T47D (cell line): ENCODE measurements at places on chromosomes 1 and 21.
A peak's percentile ranks its signal among the peaks of the same experiment; 100 is the strongest.

- DNase-seq, result no peak
These were observed 43.2 kb downstream of the SDCCAG8 start for GRCh38 chr1:243299069-243299468.

DNA sequence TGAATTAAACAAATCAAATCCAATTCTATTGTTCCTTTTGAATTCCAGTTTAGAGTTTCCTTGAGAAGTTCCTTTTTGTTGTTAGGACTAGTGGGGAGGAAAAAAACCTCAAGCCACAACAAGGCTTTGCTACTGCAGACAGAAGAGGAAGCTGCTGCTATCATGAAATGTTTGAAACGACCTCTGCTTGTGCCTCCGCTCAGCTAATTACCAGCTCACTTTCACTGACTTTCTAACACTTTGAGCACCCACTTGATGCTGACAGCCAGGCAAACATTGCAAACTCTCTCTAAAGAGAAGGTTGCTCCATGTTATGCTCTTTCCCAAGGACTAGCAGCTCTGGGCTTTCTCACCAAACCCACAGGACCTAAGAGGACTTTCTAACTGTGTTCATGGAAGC, 203.9 kb upstream of the PROX1 start:
- no peak for DNase-seq

- DNase-seq, result peak; percentile 62
These were observed 13.9 kb downstream of the SH3BP5L start for GRCh38 chr1:248811514-248812490.

DNA sequence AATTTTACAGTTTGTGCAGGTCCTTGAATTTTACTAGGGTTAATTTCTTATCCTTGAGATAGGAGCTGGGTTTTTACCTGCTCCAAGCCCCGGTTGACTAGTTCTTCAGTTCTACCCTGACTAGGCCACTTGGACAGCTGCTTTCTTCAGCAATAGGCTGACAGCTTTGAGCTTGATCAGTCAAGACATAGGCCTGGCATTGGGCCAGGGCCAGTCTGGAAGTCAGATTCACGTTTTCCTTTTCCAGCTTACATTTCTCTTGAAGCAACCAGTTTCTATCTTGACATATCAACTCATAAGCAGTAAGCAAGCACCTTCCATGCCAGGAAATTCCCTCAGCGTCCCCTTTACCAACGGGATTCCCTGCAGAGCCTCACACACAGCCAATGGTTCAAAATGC, 63.7 kb upstream of the AJAP1 start:
- no peak for DNase-seq

DNA sequence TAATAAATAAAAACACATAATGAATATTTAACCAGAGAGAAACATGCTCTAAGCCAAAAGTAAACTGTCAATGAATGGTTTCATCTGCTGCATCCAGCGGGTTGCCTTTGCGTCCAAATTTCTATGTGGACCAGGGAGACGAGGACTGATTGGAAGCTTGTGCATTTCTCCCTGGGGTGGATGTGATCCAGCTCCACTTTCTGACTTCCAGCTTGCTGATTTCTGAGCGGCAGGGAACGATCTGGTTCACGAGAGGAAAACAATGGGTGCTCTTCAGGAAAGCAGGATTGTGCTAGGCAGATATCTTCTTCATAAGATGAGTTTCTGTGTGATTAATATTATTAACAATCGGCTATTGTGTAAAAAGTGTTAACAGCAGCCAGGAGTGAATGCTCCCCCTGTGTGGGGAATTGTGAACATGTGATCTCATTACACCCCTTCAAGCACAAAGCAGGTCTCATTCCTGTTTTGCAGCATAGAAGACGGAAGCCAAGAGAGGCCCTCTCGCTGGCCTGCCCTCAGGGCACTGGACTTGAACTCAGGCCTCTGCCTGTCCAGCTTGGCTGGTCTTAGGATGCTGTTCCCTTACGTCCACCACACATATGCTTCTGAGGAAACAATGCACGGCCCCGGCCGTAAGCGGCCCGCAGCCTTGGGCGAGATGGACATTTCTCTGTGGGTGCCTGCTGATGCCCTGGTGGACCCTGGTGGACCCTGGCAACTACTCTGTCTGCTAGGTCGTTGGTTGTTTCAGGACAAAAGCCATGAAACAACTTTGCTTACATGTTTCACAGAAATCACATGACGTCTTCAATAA, 183.4 kb upstream of the C1orf174 start:
- no peak for DNase-seq

GRCh38 chr1:27487966-27488884, 1.7 kb downstream of the WASF2 start:
- DNase-seq, result peak; percentile 48

GRCh38 chr1:116725798-116726197, 28.4 kb upstream of the CD2 start:
- DNase-seq, result no peak

- DNase-seq, result no peak
These were observed 57.1 kb upstream of the COX20 start for GRCh38 chr1:244778344-244778743.

- no peak for DNase-seq
These were observed 7.2 kb upstream of the BCL10 start for GRCh38 chr1:85283475-85284199.

DNA sequence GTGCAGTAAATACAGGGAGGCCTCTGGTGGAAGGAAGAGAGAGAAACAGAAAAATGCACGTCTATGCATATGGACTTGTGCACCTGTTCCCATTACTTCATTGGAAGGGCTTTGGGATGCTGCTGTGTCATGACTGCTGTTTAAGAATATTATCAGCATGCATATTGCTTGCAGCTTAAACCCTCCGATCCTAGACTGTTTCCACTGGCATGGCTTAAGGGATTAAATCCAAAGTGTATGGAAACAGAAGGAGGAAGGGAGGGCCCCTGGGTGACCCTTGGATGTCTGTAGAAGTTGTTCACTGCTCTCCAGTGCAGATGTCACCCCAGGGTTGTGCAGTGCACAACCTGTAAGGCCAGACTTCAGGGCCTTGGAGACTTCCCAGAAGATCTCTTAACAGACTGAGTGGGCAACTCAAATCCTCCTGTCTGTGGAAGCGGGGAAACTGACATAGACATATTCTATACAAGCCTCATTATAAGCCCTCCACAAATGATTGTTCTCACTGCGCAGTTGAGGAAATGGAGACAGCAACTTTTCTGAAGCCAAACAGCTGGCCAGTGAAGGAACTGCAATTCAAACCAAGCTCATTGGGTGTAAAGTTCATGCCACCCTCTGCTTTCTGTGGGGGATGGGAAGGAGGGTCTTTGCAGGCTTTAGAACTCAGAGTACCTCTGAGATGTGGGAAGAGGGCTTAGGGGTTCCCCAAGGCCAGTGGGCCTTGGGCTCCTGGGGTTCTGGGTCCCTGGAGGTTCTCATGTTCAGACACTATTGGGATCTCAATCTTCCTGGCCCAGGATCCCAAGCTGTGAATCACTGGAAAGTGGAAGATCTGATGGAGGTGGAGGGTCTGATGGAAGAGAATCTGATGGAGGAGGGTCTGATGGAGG, 73.8 kb downstream of the UMODL1 start:
- DNase-seq, result no peak

DNA sequence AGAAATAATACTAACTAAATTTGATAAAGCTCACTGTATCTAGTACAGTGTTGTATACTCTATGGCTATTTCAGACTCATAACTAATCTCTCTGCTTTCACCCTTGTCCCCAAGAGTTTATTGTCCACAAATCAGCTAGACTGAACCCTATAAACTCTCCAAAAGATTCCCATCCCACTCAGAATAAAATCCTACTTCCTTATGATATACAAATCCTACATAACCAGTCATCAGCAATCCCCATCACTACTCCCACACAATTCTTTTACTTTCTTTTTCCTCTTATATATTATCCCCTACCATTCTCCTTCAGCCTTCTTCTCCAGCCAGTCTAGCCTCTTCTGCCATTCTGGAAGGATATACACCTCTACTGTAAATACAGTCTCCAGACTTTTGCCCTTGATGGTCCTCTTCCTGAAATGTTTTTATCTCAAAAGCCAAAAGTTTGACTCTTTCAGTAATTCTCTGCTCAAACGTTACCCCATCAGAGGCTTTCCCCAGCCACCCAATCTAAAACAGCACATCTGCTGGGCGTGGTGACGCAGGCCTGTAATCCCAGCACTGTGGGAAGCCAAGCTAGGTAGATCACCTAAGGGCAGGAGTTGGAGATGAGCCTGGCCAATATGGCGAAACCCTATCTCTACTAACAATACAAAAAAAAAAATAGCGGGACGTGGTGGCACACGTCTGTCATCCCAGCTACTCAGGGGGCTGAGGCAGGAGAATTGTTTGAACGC, 41.6 kb downstream of the ABL2 start:
- no peak for DNase-seq

DNA sequence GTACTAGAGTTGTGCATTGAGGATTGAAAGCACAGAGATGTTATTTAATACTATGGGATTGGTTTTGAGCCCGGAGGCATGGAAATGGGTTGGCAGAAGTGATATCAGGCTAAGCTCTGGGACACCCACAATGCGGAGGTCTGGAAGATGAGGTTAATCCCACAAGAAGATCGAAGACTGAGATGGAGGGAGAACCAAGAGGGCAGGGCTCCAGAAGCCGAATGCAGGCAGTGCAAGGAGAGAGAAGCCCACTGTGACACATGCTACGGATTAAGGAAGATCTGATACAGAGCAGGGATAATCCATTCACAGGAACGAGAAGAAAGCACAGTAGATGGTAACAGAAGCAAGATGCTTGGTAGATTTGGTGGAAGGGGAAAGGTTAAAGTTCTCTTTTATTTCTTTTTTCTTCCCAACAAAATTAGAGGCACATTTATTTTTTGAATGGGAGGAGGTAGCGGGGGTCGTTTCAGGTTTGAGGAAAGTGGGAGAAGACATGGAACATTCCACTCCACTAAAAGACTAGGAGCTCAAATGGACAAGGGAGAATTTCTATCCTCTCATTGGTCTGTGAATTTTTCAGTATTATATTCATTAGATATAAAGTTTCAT, 113.2 kb downstream of the NCAM2 start:
- no peak for DNase-seq

- no peak for DNase-seq
These were observed 360.5 kb downstream of the HLX start for GRCh38 chr1:221239792-221240191.

DNA sequence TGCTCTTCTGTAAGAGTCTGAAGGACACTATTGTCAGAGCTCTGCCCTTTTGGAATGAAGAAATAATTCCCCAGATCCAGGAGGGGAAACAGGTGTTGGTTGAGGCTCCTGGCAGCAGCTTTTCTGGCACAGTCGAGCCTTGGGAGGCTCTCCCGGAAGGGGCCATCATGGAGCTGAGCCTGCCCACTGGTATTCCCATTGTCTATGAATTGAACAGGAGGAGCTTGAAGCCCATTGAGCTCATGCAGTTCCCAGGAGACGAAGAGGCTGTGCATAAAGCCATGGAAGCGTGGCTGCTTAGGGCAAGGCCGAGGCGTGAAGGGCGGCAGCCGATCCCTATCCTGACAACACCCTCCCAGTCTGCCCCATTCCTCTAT, 26.6 kb downstream of the UBE4B start:
- no peak for DNase-seq

DNA sequence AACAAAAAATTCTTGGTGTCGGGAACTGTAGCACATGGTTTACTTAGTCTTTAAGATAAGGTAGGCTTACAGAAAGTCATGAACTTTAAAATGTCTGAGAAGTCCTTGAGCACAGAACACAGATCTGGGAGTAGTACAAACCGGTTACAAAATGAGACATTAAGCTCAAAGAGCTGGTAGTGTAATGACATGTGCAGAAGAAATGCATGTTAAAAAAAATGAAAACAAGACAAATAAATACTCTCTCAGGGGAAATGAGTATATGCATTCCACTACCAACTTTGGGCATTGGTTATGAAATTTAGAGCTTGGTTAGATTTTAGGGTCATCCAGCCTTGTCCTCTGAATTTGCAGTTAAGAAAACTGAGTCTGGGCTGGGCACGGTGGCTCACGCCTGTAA, 91.5 kb upstream of the F3 start:
- DNase-seq, result no peak

- DNase-seq, result no peak
These were observed 76.5 kb upstream of the DESI2 start for GRCh38 chr1:244576259-244576892.

- DNase-seq, result no peak
These were observed 15.6 kb upstream of the CSF1 start for GRCh38 chr1:109894823-109895719.

DNA sequence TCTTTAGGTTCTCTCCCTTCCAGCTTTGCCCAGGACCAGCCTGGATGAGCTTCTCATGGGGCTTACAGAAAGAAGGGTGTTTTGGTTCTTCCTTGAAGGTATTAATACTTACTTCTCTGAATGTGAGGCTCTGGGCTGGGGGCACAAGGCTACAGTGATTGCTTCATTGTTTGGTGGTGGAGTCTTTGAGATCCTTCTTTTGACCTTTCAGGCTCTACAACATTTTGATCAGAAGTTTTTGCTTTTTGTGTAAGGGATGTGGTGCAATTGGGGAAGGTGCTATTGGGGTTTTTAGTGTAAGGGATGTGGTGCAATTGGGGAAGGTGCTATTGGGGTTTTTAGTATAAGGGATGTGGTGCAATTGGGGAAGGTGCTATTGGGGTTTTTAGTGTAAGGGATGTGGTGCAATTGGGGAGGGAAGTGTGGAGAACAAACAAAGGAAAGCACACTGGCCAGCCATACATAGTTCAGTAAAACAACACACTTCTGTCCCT, 103.6 kb upstream of the IVNS1ABP start:
- DNase-seq, result no peak

DNA sequence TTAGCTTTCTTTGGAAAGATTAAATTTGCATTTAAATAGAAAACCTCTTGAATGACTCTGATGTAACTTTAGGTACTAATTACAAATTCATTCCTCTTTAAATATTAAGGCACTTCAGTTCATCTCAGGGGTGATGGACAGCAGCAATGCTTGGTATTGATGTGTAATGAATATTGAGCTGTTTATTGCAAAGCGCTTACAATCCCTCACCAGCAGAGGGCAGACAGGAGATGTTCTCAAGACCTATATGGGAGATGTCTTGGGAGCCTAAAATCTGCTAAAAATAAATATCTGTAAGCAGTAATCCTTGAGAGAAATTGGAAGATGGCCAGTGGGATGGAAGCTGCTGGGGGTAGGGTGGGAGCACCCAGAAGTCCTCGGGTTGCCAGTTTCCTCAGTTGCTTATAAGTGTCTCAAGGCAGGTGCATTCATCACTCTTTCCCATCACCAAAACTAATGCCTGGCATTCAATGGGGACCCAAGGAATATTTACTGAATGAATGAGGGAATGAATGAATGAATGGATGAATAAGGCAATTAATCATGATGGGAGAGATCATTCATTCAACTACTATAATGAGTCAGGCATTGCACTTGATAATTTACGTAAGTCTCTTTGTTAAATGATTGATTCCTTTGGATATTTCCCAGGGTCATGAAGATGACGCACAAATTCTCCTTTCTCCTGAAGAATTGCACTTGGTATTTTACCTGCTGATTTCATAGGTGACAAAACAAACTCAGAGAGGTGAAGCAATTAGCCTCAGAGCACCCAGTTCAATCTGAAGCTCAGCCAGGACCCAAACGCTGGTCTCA, 2.3 kb downstream of the KLHDC8A start:
- peak; percentile 87 for DNase-seq

GRCh38 chr21:38448671-38449385, 49.4 kb downstream of the ERG start:
- DNase-seq, result no peak

- DNase-seq, result no peak
These were observed 53.2 kb downstream of the PRKCZ start for GRCh38 chr1:2103266-2103900.

- DNase-seq, result no peak
These were observed 2.1 kb downstream of the KLHDC7A start for GRCh38 chr1:18482721-18483425.

GRCh38 chr1:9711466-9712020, 60.0 kb downstream of the PIK3CD start:
- DNase-seq, result no peak
